Ureter (tissue), 1 donor: ENCODE measurements at places on chromosomes 2 and 18. TPM values are rescaled to one million over a fixed set of nuclear protein-coding genes. Genes with fewer than 3 reads are reported as not detected.

DNA sequence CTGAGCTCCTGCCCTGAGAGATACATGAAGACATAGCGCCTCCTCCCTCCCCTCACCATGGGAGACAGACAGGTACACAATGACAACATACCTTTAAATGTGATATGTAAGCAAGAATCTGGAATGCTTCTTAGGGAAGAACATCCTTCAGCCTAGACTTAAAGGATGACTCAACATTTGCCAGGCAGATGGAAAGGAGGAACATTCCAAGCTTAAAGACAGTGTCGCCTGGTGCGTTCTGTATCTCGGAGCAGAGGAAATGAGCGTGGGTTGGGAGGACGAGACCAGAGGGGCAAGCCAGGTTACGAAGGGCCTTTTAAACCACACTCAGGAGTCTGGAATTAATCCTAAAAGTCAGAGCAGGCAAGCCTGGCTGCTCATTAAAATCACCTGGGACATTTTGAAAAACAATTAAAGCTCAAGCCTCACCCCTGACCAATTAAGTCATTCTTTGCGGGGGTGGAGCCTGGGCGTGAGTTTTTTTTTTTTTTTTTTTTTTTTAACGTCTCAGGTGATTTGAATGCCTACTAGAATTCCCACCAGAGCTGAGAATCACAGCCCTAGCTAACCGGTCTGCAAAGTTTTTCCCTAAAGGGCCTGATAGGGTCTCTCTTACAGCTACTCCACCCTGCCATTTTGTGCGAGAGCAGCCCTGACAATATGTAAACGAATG lies 131.2 kb upstream of the SEC11C start:
- DNase-seq: no peak

DNA sequence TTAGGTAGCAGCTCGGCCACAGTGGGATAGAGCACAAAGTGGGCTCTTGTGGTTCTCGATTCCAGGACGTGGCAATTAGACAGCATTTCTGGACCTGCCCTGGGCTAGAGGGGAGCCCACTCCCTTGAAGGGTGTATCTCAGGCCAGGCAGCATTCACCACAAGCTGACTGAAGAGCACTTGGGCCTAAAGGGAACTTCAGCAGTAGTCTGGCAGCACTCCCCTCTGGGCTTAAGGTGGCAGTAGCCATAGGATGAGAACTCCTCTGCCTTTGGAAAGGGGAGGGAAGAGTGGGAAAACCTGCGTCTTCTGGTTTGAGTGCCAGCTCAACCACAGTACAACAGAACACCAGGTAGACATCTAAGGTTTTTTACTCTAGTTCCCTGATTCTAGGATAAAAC lies 28.1 kb upstream of the EML6 start:
- DNase-seq: no peak

DNA sequence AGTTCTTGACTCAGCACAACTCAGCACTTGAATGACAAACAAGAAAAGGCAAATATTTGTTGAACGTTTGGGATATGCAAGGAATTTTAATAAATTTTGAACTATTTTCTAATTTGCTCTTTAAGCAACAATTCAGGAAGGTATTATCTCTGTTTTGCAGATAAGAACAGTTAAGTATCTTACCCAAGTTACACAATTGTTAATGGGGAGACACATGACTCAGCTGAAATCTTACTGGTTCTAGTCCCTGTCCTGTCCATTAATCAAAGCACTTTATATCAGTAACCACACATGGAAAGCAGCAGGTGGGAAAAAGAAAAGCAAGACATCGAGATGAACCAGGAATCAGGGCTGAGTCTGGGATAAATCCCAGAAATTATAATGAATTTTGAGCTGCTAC lies 493.9 kb upstream of the PIK3C3 start:
- DNase-seq: no peak

Gene SMARCAL1
- 27.9 TPM for total RNA-seq

Gene CCDC148
- total RNA-seq: 3.4 TPM
